PC-3 (cell line): ENCODE measurements at places on chromosomes 4 and X. TPM values are rescaled to one million over a fixed set of nuclear protein-coding genes. Genes with fewer than 3 reads are reported as not detected.

DNA sequence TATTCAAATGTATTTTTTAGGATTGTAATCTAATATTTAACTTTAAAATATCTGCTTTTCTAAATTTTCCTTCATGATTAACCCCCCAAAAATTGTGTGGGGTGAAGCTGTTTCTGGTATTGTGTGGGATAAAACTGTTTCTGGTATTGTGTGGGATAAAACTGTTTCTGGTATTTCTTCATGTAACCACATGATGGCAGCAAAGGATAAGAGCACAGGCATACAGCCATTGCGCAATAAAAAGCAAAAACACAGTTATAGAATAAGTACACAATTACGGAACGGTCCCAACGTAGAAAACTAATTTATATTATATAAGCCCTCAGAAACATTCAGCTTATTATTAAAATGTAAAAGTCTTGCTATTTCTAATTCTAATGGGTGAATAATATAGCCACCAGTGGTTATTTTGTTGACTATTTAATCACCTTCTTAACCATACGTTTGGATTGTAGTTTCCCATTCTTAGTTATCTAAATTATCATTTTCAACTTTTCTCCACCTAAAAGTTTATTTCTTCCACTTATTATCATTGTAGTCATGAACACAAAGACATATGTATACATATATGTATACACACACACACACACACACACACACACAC is 333.9 kb upstream of the FSTL5 start:
- peak; percentile 42 for DNase-seq

DNA sequence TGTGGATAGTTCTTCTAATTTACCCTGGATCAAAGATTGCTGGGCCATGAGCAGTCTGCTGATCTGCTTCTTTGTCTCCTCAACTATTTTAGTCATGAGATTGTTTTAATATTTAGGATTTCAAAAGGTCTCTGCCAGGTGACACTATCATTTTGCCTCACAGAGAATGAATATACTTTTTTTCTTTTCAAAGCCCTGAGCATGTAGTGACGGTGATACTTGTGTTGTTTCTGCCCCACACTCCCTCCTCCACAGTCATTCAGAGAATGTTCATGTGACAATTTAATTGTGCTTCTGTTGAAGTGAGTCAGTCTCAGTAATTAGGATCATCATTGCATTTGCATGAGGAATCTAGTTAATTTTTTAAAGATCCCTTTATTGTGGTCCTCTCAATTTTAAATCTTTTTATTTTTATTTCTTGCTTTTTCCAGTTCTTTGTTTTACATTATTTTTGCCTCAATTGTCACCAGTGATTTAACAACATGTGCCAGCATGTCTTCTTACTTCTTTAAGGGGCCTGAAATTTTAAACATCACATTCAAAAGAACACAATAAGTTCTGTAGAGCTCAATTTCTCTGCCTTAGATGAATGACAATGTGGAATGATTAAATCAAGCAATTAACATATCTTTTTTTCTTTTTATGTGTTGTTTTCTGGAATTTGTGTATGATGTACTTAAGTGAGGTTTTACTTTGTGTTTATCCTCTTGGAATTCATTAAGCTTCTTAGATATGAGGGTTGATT is 12.3 kb downstream of the MMRN1 start:
- no peak for DNase-seq

- no peak for DNase-seq
Measured at GRCh38 chr4:179272282-179272681, 1830.0 kb upstream of the AGA start.

- DNase-seq = no peak
Measured at GRCh38 chr4:72525938-72526337, 43.1 kb downstream of the ADAMTS3 start.

DNA sequence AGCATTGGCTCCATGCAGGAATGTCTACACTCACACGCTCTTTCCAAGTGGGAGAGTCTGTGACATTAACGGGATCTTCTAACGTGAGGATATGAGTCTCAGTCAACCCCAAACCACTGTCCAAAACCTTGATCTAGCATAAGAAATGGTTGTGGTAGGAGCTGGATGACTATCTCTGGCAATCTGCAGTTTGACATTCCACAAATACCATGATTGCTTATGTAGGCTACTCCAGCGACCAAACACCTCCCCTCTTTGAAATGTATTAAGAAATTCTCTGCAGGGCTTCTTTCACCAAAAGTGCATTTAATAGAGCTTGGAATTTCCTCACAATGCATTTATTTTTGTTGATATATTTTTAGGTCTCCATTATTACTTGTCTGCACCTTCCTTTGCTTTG is 14.1 kb upstream of the STX18 start:
- no peak for DNase-seq

- peak; percentile 91 for DNase-seq
Measured at GRCh38 chrX:13101441-13102139, 57.2 kb upstream of the FAM9C start.

- peak; percentile 99 for DNase-seq
Measured at GRCh38 chr4:55733932-55734331, 85.7 kb upstream of the EXOC1L start.

- DNase-seq = no peak
Measured at GRCh38 chr4:140757232-140757630, 1.0 kb upstream of the TBC1D9 start.

- no peak for DNase-seq
Measured at GRCh38 chr4:15610855-15611254, 44.3 kb downstream of the FBXL5 start.

WAS gene
- 0.66 TPM in 1 of 2 replicates, not detected in the other for total RNA-seq
